ENCODE measurements at places on chromosomes 7 and 10. TPM values are rescaled to one million over a fixed set of nuclear protein-coding genes. Genes with fewer than 3 reads are reported as not detected.

DNA sequence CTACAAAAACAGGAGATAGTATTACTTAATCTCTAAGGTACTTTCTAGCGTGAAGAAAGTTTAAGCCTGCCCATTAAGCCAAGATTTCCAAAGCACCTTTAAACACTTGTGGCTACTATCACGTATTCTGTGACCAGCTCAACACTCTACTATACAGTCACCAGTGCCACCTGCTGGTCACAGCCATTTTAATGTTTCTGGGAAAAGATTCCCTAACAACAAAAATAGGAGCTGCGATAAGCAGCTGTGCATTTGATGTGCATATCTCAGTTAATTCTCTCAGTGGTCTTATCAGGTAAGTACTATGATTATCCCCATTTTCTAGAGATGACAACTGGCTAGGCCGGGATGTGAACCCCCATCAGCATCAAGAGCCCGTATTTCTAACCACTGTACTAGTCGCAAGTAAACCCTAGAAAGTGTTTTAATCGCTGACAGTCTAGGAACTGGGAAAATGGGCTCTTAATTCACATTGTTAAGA lies 860 bp downstream of the SEC31B start:
- H3K4me3 ChIP-seq = peak overlapping the region; percentile 39
- no peaks in the 10 kb centered on the region for H3K36me3 ChIP-seq
- DNase-seq = no peak
- peaks cover 18% of the 10 kb centered on the region for H3K4me1 ChIP-seq

DNA sequence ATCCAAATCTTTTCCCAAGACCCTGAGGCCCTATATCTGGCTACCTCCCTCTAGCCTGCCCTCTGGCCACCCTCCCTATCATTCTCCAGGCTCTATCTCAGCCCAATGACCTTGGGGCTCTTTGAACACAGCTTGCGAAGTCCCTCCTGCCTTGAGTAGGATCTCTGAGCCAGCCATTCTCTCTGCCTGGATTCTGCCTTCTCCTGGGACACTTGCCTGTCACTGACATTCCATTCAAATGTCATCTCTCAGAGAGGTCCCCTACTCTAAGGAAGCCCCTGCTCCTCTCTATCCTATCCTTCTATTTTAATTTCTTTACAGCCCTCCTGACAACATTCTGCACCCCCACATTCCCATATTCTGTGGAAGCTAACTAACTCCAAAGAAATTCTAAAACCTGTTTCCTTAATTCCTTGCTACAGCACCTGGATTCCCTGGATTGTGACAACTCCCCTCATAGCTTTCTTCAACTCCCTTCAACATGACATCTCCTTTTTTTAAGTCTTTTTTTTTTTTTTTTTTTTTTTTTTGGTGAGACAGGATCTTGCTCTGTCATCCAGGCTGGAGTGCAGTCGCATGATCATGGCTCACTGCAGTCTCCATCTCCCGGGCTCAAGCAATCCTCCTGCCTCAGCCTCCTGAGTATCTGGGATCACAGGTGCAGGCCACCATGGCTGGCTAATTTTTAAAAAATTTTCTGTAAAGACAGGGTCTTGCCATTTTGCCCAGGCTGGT lies 81.0 kb upstream of the ASAH2 start:
- no peaks in the 10 kb centered on the region for H3K27me3 ChIP-seq
- DNase-seq = no peak
- H3K4me1 ChIP-seq = peaks cover 4% of the 10 kb centered on the region
- H3K36me3 ChIP-seq = no peaks in the 10 kb centered on the region
- no peak overlapping the region for H3K4me3 ChIP-seq
- no peak overlapping the region for H3K27ac ChIP-seq

DNA sequence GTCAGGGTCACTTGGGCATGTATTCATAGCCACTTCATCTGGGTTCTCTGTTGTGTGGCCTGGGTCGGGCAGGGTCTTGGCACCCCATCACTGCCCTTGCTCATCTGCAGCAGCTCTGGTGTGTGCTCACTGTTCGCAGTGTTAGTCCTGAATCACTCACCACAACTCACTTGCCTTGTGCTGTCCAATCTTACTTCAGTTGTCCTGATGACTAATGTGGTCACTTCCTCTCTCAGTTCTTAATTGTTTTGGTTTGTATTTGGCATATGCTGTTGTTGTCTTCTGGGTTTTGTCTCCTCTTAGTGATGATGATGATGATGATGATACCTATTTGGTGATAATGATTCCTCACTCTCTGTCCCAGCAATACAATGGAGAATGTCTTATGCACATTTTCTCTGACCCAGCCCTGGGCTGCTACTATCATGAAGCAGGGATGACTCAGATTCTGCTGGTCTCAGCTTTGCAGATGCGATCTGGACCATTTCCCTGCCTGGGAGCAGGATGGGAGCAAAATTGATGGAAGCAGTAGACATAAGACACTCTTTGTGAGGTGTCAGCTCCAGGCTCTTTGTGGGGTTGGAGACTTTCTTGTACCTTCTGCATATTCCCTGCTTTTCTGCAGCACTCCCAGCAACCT lies 17.0 kb downstream of the ADRA2A start:
- H3K36me3 ChIP-seq = no peaks in the 10 kb centered on the region
- H3K27me3 ChIP-seq = no peaks in the 10 kb centered on the region
- no peaks in the 10 kb centered on the region for H3K4me1 ChIP-seq
- no peak overlapping the region for H3K4me3 ChIP-seq

The ELMO1 gene
- total RNA-seq = 229 TPM

The MMP21 gene
- 0.41 TPM for total RNA-seq

The GPRIN2 gene
- not detected for total RNA-seq

DNA sequence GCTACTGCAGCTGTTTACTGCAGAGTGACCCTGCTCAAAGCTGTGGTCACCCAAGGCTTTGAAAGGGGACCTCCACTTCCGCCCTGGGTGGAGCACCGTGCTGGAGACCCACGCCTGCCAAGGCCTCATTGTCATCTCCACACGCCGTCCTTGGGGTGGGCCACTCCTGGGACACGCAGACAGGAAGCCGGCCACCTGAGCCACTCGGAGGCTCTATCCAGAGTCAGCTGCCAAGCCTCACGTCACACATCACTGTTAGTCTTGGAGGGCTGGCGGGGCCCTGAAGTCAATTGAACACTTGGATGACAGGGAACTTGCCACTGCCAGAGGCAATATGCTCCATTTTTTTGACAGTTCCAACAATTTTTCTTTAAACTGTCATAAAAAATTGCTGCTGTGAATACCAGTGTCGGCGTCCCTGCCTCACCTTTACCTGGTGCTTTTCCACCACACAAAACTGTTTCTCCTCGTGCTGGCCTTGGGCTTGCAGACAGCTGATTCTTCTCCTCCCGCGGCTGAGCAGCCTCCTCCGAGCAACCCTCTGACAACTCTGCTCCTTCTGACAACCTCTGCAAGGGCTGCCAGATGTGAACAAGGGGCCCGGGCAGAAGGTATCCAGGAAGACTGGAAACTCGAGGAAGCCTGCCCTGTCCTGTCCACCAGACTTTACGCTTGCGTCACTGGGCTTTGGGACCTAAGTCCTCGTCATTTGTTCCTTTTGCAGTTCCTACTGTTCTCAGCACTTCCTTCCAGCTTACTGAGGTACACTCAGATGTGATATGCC lies 81.9 kb downstream of the EGFR start:
- peak overlapping the region; percentile 29 for H3K27ac ChIP-seq
- no peak overlapping the region for H3K4me3 ChIP-seq
- H3K27me3 ChIP-seq = no peaks in the 10 kb centered on the region
- no peaks in the 10 kb centered on the region for H3K36me3 ChIP-seq

- no peaks in the 10 kb centered on the region for H3K36me3 ChIP-seq
- H3K27me3 ChIP-seq = no peaks in the 10 kb centered on the region
- peaks cover 14% of the 10 kb centered on the region for H3K4me1 ChIP-seq
- no peak overlapping the region for H3K4me3 ChIP-seq
Observed at GRCh38 chr10:122543676-122544445, 16.7 kb upstream of the DMBT1 start.

The FKBP9 gene
- 71.1 TPM for total RNA-seq

The MACC1 gene
- 4.7 TPM for total RNA-seq

- no peak overlapping the region for H3K4me3 ChIP-seq
- peaks cover 64% of the 10 kb centered on the region for H3K4me1 ChIP-seq
- no peak for DNase-seq
- no peak overlapping the region for H3K27ac ChIP-seq
Observed at GRCh38 chr10:98444314-98445006, 2.3 kb downstream of the HPS1 start.

DNA sequence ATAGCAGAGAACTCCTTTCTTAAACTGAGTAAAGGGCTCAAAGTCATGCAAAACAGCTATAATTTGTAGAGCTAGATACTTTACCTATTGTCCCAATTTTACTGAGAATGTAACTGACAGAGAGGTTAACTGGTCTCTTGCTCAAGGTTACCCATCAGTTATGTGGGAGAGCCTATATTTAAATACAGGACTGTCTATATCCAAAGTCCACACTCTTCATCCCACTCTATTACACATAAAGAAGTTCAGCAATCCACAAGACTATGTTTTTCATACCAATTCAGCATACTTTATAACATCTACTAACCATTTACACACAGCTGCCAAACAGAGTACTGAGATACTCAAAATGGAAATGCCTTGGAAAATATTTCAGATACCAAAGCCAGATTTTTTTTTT lies 100.2 kb downstream of the MICU1 start:
- H3K27ac ChIP-seq = no peak overlapping the region
- H3K27me3 ChIP-seq = no peaks in the 10 kb centered on the region
- no peaks in the 10 kb centered on the region for H3K4me1 ChIP-seq
- no peaks in the 10 kb centered on the region for H3K36me3 ChIP-seq

The MOGAT3 gene
- not detected for total RNA-seq

The AFAP1L2 gene
- total RNA-seq = 191 TPM

The TFR2 gene
- total RNA-seq = 2.8 TPM

GRCh38 chr10:36354633-36355032 lies 712.5 kb upstream of the FZD8 start:
- no peak for DNase-seq
- H3K4me1 ChIP-seq = no peaks in the 10 kb centered on the region
- H3K27me3 ChIP-seq = no peaks in the 10 kb centered on the region
- H3K27ac ChIP-seq = no peak overlapping the region
- no peaks in the 10 kb centered on the region for H3K36me3 ChIP-seq

DNA sequence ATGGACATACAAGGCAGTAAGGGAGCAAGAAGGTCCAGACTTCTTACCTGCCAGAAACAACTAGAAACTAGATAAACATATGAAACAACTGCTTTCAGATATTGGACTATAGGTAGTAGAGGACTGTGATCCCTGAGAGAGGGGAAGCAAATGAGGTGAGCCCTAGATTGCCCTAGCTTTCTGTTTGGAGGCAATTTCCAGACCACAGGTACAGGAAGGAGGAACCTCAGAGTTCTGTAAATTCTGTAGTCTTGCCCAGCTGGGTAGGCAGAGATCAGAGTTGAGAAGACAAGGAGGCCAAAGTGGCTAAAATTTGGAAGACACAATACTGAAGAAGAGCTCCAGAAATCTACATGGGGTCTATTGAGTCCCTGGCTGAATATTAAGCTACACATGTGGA lies 21.0 kb downstream of the CDK6 start:
- peaks cover 19% of the 10 kb centered on the region for H3K4me1 ChIP-seq
- H3K27me3 ChIP-seq = no peaks in the 10 kb centered on the region
- no peak overlapping the region for H3K4me3 ChIP-seq

DNA sequence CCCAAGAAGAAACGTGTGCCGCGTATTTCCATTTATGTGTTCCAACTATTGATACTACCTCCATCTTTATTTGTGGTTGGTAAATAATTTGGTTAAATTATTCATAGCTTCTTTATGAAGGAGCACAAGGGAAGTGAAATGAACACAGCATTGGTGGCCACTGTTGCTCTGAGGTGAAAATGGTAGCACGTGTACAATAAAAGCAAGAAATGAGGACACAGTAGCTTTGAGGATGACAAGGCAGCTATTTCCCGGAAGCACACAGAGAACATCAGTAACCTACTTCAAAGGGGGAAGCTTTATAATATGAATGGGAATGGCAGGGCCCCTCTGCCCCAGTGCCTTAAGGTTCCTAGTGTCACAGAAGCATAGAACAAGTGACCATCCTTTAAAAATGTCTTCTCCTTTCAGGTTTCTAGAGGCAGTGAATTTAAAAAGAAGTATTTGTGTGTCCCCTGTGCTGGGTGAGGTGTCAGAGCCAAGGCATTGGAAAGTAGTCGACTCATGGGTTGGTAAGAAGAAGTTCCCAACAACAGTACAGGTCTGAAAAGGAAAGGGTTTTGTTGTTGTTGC lies 78.8 kb downstream of the SGMS1 start:
- no peak overlapping the region for H3K27ac ChIP-seq
- H3K27me3 ChIP-seq = no peaks in the 10 kb centered on the region
- H3K4me1 ChIP-seq = peaks cover 22% of the 10 kb centered on the region
- H3K36me3 ChIP-seq = no peaks in the 10 kb centered on the region
- H3K4me3 ChIP-seq = no peak overlapping the region

DNA sequence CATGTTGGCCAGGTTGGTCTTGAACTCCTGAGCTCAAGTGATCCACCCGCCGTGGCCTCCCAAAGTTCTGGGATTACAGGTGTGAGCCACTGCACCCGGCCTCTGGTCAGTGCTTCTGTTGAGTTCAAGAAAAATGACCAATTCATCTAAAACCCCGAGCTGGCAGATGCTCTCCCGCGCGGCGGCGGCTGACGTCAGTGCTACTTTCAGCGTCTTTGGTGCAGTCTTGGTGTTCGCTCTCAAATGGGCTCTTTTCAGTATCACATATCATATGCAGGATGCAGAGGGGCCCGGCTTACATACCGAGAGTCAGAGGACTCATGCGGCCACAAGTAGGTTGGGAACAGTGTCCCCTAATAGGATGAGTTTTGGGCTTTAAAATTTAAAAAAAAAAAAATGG lies 125.9 kb downstream of the CUX1 start:
- H3K36me3 ChIP-seq = no peaks in the 10 kb centered on the region
- no peak overlapping the region for H3K4me3 ChIP-seq
- no peak overlapping the region for H3K27ac ChIP-seq
- no peaks in the 10 kb centered on the region for H3K27me3 ChIP-seq

The CDC14C gene
- not detected for total RNA-seq

- no peak overlapping the region for H3K27ac ChIP-seq
- H3K4me1 ChIP-seq = no peaks in the 10 kb centered on the region
- no peak overlapping the region for H3K4me3 ChIP-seq
- DNase-seq = no peak
- peaks cover 24% of the 10 kb centered on the region for H3K36me3 ChIP-seq
Observed at GRCh38 chr7:32569388-32570289, 74.3 kb downstream of the AVL9 start.

- H3K4me3 ChIP-seq = no peak overlapping the region
- peaks cover 7% of the 10 kb centered on the region for H3K4me1 ChIP-seq
- H3K36me3 ChIP-seq = no peaks in the 10 kb centered on the region
Observed at GRCh38 chr10:73623056-73623455, 18.2 kb downstream of the MYOZ1 start.

The SPDYE2B gene
- not detected for total RNA-seq
